ENCODE measurements at places on chromosomes 5 and 9. TPM values are rescaled to one million over a fixed set of nuclear protein-coding genes. Genes with fewer than 3 reads are reported as not detected.

GRCh38 chr5:26229848-26230247, 808.5 kb downstream of the CDH9 start:
- no peaks in the 10 kb centered on the region for H3K4me1 ChIP-seq
- H3K36me3 ChIP-seq = no peaks in the 10 kb centered on the region
- H3K27ac ChIP-seq = no peak overlapping the region
- H3K27me3 ChIP-seq = no peaks in the 10 kb centered on the region
- H3K4me3 ChIP-seq = no peak overlapping the region

DNA sequence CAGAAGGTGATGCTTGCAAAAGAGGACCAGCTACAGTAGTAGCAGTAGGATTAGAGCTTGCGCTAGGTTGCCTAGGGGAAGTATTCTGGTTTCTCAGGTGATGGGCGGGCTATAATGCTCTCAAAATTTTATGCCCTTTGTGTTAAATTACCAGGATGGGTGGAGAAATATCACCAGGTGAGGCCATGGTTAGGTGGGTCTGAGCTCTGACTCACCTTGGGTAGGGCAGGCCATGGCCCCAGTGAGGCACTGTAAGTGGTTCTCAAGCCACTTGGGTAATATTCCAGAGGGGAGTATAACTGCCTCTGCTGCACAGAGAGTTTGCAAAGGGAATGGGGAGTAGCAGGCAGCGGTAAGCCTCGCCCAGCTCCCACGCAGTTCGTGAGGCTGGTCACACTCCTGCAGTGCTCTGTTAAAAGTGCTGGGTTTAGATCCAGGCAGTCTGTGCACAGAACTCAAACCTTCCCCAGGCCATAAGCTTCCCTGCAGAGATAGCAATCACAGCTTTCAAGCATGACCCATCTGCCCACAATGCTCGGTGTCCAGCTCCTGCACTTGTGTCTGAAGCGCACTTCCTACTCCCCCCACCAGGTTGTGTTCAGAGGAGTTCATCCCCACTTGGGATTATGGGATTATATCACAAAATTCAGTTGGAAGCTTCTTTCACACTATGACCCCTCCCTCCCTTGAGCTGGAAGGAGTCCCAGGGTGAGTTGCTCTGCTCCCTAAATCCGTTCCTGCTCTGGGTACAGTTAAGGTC, 575.0 kb downstream of the CHSY3 start:
- H3K4me3 ChIP-seq = no peak overlapping the region
- no peaks in the 10 kb centered on the region for H3K4me1 ChIP-seq
- no peak for DNase-seq
- H3K36me3 ChIP-seq = no peaks in the 10 kb centered on the region
- no peaks in the 10 kb centered on the region for H3K27me3 ChIP-seq

GRCh38 chr5:94485067-94485466, 133.3 kb downstream of the KIAA0825 start:
- no peaks in the 10 kb centered on the region for H3K36me3 ChIP-seq
- H3K27me3 ChIP-seq = no peaks in the 10 kb centered on the region
- H3K4me3 ChIP-seq = no peak overlapping the region
- H3K27ac ChIP-seq = no peak overlapping the region

- no peak overlapping the region for H3K27ac ChIP-seq
- no peak for DNase-seq
- H3K36me3 ChIP-seq = peaks cover 20% of the 10 kb centered on the region
- H3K4me1 ChIP-seq = peaks cover 13% of the 10 kb centered on the region
Observed at GRCh38 chr5:112863549-112863948, 2.5 kb downstream of the SRP19 start.

DNA sequence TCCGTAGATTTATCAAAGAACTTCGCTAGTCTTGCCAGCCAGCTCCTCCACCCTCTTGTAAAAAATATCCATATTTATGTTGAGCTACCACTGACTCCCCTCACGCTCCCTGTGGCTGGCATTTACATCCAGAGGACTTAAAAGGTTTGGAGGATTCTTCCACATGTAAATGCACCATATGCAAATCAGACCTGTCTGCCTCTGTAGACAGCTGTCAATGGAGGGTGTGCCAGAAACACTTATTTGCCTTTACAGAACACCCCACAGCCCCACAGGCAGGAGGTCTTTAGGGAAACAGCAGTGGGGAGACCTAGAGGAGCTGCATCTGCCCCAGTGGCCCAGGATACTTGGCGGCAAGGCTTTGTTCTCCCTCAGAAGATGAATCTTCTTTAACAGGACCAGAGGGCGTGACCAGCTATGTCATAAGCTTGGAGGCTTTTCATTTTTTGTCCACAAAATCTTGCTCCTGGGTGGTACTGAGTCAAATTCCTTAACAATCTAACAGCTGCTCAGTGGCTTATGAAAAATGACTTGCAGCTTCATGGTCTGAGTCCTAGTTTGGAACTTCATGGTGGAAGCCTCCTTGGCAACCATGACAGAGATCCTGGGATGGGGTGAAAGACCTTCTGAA, 535.8 kb downstream of the EBF1 start:
- H3K4me3 ChIP-seq = no peak overlapping the region
- no peaks in the 10 kb centered on the region for H3K36me3 ChIP-seq
- H3K27ac ChIP-seq = no peak overlapping the region
- no peak for DNase-seq
- H3K4me1 ChIP-seq = no peaks in the 10 kb centered on the region

DNA sequence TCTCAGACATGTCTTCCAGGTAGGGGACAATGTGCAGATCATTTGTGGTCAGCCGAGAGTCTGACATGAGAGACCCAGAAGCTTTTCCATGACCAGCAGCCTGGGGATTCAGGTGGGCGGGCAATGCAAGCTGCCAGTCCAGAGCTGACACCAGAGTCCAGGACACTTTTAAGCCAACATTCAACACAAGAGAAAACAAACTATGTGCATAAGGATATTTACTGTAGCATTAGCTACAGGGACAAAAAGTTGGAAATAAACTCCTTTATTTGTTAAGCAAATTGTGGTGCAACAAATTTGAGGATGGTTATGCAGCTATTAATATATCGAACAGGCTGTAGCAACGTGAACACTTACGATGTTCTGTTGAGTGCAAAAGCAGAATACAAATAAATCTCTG, 9.9 kb upstream of the RNF130 start:
- H3K27ac ChIP-seq = no peak overlapping the region
- DNase-seq = no peak
- H3K4me3 ChIP-seq = no peak overlapping the region
- no peaks in the 10 kb centered on the region for H3K27me3 ChIP-seq
- peaks cover 14% of the 10 kb centered on the region for H3K4me1 ChIP-seq

DNA sequence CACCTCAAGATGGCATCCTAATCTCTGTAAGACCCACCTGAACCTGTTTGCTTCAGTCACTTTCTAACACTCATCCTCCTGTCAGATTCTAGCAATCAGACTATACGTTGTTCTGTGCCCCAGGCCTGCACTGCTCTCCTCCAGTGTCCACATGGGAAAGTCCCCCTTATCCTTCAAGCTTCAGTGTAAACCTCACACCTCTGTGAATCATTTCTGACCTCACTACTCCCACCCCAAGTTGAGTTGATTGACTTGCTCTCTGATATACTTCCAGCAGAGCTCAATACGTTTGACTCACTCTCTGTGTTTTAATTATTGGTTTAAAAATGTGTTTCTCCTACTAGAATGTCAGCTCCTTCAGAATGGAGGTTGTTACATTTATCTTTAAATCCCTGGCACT, 240.2 kb downstream of the FBXL17 start:
- no peak overlapping the region for H3K4me3 ChIP-seq
- H3K27ac ChIP-seq = no peak overlapping the region
- no peaks in the 10 kb centered on the region for H3K4me1 ChIP-seq
- H3K27me3 ChIP-seq = no peaks in the 10 kb centered on the region

DNA sequence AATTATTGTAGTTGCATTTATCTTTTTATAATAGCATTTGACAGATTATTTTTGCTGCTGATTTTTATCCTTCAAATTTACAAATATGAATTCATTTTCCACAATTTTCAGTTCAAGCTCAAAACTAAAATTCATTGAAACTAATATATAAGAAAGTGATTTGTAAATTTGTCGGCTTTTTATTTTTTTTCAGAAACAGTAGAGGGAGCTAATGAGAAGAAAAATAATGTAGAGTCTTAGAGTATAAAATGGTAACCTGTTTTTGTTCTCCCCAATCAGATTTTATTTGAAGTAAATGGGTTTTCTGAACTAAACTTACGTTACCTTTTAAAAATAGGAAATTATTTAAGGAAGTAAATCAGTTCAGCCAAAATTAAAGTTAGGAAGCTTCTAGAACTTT, 19.2 kb downstream of the PRRC1 start:
- no peak overlapping the region for H3K4me3 ChIP-seq
- H3K27me3 ChIP-seq = no peaks in the 10 kb centered on the region
- H3K4me1 ChIP-seq = no peaks in the 10 kb centered on the region
- no peak overlapping the region for H3K27ac ChIP-seq
- no peak for DNase-seq

DNA sequence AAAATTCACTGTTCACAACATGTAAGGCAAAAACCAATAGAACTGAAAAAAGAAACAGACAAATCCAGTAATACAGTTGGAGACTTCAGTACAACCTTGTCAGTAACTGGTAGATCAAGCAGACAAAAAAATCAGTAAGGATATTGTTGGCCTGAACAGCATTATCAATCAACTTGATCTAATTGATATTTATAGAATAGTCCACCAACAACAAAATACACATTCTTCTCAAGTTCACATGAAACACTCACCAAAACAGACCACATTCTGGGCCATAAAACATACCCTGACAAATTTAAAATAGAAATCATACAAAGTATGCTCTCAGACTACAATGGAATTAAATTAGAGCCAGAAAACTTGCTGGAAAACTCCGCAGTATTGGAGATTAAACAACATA, 56.8 kb downstream of the DTWD2 start:
- H3K27ac ChIP-seq = no peak overlapping the region
- no peaks in the 10 kb centered on the region for H3K27me3 ChIP-seq
- H3K36me3 ChIP-seq = no peaks in the 10 kb centered on the region
- DNase-seq = no peak
- no peaks in the 10 kb centered on the region for H3K4me1 ChIP-seq
- no peak overlapping the region for H3K4me3 ChIP-seq

DNA sequence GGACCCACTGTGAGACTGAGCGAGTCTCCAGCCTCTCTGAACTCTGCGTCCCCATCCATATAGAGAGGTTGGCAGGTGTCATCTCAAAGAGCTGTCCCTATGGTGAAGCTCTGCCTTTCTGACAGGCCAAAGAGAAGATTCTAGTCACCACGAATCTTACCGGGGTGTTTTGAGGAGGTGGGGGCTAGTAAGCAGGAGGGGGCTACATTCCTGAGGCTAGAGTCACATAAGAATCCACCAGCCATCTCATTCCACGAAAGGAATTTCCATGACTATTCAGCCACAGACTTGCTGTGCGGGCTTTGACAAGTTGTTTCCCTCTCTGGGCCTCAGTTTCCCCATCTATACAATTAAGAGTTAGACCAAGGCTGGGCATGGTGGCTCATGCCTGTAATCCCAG, 16.3 kb downstream of the PDGFRB start:
- peak overlapping the region; percentile 82 for H3K27ac ChIP-seq
- H3K27me3 ChIP-seq = no peaks in the 10 kb centered on the region

- no peaks in the 10 kb centered on the region for H3K27me3 ChIP-seq
- no peak overlapping the region for H3K4me3 ChIP-seq
- H3K36me3 ChIP-seq = no peaks in the 10 kb centered on the region
- H3K27ac ChIP-seq = no peak overlapping the region
- no peak for DNase-seq
Observed at GRCh38 chr5:133236541-133236951, 184.7 kb downstream of the HSPA4 start.

DNA sequence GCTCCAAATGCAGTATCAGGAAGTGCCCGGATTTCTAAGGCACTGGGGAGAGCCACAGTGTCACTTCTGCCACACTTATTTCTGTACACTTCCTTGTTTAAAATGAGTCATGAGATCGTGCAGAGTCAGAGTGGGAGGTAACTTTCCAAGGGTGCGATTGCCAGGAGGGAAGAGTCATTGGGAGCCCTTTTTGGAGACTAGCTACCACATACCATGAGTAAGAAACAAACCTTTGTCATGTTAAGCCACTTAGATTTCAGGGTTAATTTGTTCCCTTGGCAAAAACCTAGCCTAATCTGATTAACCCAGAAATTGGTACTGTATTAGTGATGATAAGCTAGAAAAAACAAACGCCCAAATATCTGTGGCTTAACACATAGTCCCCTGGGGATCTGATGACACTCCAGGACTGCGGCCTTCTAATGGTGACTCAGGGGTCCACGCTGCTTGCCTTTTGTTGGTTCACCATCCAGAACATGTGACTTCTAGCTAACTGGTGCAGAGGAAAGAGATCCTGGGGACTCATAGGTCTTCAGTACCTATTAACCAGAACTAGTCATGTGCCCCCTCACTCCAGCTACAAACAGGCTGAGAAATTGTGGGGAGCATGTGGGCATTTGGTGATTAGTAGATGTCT, 48.6 kb upstream of the TLE1 start:
- DNase-seq = no peak
- no peak overlapping the region for H3K27ac ChIP-seq
- no peak overlapping the region for H3K4me3 ChIP-seq
- no peaks in the 10 kb centered on the region for H3K27me3 ChIP-seq
- H3K36me3 ChIP-seq = no peaks in the 10 kb centered on the region
- H3K4me1 ChIP-seq = no peaks in the 10 kb centered on the region

- H3K4me3 ChIP-seq = no peak overlapping the region
- H3K27ac ChIP-seq = no peak overlapping the region
- H3K4me1 ChIP-seq = peaks cover 8% of the 10 kb centered on the region
- peaks cover 17% of the 10 kb centered on the region for H3K36me3 ChIP-seq
- no peaks in the 10 kb centered on the region for H3K27me3 ChIP-seq
Observed at GRCh38 chr5:163453705-163454104, 6.2 kb downstream of the NUDCD2 start.

GRCh38 chr5:17436761-17437221, 61.2 kb upstream of the TAF11L2 start:
- no peak overlapping the region for H3K4me3 ChIP-seq
- no peak overlapping the region for H3K27ac ChIP-seq
- no peaks in the 10 kb centered on the region for H3K4me1 ChIP-seq
- no peaks in the 10 kb centered on the region for H3K36me3 ChIP-seq

GRCh38 chr5:59107692-59108091, 524.8 kb downstream of the RAB3C start:
- H3K36me3 ChIP-seq = no peaks in the 10 kb centered on the region
- no peaks in the 10 kb centered on the region for H3K27me3 ChIP-seq
- H3K4me3 ChIP-seq = no peak overlapping the region

- H3K36me3 ChIP-seq = no peaks in the 10 kb centered on the region
- H3K27ac ChIP-seq = peak overlapping the region; percentile 77
- peak; percentile 80 for DNase-seq
- H3K4me1 ChIP-seq = peaks cover 19% of the 10 kb centered on the region
- H3K4me3 ChIP-seq = peak overlapping the region; percentile 2
- peaks cover 3% of the 10 kb centered on the region for H3K27me3 ChIP-seq
Observed at GRCh38 chr9:91117959-91118703, 243.6 kb downstream of the AUH start.

Gene PCA3
- 0.39 TPM for total RNA-seq

Gene PCDHB1
- total RNA-seq = 0.06 TPM

Gene OGN
- 576 TPM for total RNA-seq

Gene SPATA31D1
- total RNA-seq = not detected

All from spinal cord (tissue), 10 donors.